ENCODE measurements at places on chromosomes 16 and 17.

DNA sequence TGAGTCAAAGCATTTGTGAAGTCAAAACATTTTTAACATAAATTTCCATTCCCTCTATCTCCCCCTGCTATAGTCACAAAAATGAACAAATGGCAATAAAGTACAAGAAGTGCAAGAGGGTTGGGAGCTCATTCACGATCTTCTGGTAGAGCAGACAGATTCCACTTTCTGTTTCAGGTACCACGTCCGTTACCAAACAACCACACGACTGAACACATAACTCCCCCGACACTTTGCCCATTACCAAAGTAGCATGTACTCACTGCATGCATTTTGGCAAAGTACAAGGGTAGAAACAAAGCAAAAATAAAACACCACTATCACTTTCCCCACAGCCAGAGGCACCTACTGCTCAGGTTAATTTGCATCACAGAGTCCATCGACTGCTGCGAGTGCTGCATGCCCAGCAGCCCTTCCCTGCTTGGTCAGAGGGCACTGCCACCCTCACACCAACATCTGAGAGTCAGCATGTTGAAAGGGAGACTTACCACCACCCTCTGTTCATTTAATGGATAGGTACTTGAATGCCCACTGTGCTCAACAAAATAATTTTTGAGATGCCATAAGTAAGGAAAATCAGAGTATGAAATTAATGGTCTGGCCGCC lies 150.3 kb upstream of the AXIN2 start:
- no peak for DNase-seq

- no peak for DNase-seq
Measured at GRCh38 chr16:24917236-24917635, 71.5 kb downstream of the SLC5A11 start.

DNA sequence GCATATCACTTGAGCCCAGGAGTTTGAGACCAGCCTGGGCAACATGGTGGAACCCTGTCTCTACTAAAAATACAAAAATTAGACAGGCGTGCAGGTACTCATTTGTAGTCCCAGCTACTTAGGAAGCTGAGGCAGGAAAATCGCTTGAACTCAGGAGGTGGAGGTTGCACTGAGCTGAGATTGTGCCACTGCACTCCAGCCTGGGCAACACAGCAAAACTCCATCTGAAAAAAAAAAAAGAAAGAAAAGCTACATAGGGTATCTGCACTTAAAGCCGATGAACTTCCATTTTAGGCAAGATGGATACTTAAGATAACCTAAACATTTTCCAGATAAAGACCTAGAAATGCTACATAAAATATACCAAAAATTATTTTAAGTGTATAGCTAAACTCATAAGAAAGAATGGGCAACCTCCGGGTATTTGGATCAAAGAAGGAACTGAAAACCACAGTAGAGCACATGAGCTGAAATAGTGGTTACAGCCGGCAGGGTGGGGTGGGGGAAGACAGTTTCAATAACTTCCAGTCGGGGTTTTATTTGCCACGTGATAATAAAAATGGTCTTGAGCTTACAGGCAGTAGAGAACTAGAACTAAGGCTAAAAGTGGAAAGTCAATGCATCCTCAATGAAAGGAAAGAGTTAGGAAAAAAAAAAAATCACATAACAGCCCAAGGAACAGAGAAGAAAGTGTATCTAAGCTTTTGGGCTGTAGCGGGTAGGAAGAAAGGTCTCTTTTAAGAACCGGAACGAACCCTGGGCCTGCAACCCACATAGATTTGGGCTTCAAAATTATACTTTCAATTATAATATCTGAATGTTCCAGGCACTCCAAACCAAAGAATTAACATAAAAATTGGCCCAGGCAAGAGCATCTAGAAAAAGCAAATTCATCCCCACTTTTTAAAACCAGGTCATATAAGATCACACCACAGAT lies 53.1 kb downstream of the CFDP1 start:
- DNase-seq: no peak

DNA sequence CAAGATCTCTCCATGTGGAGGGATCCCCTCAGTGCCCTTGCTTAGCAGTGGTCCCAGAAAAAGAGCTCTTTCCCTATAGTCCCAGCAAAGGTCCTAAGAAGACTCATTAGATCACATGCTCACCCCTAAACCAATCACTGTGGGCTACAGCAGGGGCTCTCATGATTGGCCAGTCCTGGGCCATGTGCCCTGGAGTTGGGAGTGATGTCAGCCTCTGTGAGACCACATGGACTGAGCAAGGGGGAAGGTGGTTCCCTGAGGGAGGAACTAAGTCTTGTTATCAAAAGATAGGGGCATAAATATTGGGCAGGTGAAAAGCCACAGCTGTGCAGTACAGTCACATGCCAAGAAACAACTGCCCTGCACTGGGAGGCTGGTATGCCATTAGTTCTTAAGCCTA lies 51.3 kb downstream of the SCNN1B start:
- DNase-seq: no peak

DNA sequence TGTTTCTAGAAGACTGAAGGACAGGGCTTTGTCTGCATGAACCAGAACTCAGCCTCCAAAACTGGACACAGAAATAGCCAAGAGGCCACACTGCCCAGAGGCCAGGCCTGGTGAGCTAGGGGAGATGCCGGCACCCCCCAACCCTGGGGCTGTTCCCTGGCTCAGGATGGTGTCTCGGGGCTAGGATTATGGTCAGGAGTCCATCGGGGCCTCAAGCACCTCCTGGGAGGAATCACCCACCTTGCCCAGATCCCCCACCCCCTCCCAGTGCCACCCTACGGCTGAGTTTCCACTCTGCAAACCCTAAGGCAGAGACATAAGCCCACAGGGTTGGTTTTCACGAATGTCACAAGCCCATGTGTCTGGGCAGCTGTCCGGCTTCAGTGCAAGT lies 37.2 kb downstream of the SLC7A5 start:
- no peak for DNase-seq

GRCh38 chr17:19341641-19342610 lies 20.6 kb downstream of the B9D1 start:
- no peak for DNase-seq

GRCh38 chr16:635573-636205 lies 416 bp downstream of the METTL26 start:
- DNase-seq: no peak

DNA sequence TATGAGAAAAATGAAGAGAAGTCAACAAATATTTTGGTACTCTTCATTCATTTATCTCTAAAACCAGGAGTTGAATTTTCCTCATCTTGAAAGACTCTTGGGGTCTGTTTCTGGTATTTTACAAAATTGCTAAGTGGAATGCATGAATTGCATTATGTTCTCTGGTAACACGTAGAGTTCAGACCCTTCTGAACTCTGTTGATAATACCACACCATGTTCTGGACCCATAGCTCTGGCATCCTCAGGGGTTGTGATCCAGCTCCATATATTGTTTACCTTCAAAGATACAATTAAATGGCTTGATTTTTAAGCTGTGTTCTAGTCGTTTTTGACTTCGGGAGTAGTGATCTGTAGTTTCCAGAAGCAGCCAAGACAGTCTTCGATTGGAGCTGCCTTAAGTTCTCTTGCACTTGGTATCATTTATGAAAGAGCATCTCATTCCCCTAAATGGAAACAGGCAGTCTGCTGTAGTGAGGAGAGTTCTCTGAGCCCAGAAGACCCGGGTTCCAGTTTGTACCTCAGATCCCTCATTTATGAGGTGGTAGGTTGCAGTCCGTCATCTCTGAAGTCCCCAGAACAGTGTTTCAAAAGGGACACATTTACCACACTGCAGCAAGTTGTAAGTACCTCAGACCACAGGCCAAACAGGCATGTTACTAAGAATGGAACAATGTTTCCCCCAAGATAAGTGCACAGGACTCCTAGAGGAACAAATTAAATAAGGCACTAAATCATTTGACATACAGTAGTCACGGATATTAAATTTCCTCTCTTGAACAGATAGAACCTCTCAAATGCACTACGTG lies 9.6 kb downstream of the PSMD7 start:
- DNase-seq: no peak

DNA sequence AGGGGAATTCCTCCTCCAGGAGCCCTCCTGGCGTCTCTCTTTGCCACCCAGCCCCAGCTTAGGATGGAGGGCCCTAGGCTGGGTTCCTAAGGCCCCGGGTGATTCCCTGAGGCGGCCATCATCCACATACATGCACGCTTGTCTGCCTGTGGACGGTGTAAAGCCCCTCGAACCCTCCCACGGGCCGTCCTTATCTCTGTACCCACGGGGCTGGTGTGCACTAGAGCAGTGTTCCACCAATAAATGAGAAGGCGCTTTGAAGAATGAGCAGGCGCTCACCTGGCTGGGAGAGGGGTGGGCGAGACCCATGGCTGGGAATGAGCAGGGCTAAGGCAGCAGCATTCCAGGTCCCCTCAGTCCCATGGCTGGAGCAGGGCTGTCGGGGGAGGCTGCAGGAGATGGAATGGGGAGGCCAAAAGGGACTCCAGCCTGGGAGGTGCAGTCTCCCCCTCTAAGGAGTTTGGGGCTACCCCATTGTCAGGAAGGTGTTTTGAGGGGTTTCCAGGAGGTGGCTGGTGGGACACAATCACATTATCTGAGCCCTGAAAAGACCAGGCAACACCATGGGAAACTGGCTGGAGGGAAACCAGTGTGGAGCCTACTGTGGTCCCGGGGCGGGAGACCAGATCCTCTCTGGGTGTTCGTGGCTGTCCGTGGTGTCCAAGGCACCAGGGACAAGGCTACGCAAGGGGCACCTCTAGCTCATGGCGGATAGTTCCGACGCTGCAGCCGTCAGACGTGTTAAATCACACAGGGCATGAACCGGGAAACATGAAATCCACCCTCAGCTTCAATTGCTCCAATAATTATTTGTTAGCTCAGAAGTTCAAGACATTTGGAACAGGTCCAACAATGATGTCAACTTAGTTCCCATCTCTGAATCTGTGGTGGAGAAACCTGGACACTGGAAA lies 87.5 kb upstream of the DNAH17 start:
- no peak for DNase-seq

GRCh38 chr16:72689851-72690250 lies 358.1 kb downstream of the ZFHX3 start:
- DNase-seq: no peak

GRCh38 chr17:41654678-41655607 lies 30.6 kb upstream of the KRT17 start:
- DNase-seq: no peak

- DNase-seq: no peak
Measured at GRCh38 chr16:3665508-3665907, 11.0 kb downstream of the DNASE1 start.

DNA sequence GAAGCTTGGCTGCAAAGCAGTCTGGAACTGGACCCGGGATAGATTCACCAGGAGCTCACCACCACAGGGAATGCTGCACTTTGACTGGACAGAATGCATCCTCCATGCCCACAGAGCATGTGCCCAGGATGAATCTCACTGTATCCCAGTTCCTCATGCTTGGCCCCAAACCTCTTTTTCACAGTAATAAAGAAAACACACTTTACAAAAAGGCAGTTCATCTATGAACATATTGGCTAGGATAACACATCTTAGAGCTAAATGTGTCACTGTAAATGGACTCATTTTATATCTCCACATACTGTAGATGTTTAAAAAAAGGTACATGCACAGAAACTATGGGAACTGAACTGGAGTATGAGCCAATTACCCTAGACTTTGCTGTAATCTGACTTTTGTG lies 266.9 kb downstream of the TOX3 start:
- no peak for DNase-seq

- no peak for DNase-seq
Measured at GRCh38 chr16:25691519-25692091, at the start of gene HS3ST4. Gene HS3ST4 (plus strand): TSS chr16:25691959.

- DNase-seq: no peak
Measured at GRCh38 chr17:80395402-80396151, 19.4 kb upstream of the ENDOV start.

DNA sequence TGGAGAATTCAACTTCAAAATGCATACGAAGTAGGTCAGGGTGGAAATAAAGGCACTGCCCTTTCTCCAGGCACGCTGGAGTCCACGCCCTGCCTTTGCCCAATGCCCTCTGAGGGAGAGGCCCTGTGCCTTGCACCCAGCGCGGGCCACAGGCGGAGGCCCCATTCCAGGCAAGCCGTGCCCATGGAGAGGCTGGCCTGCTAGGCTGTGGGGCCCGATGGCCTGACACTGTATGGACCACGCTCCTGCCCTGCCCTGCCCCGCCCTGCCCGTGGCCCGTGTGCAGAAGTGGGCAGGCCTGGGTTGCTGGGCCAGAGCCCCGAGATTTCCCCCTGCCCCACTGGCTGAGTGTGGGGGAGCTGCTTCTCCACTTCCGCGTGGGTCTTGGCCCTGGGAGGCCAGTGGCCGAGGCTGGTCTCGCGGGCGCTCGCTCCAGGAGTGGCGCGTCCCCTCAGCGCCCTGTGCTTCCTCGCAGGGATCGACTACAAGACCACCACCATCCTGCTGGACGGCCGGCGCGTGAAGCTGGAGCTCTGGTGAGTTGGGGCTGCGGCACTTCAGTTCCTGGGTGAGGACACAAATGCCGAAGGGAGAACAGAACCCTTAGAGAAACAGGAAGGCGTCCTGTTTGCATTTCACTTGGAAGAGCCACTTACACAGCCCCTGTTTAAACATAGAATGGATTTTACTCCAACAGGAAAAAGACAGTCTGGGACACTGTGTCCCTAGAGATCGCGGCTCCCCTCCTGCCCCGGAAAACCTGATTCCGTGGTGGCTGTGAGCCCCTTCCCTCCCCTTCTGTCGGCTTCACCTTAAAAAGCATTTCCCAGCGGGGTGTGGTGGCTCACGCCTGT lies 13.8 kb upstream of the WFIKKN1 start:
- no peak for DNase-seq

GRCh38 chr16:84818989-84819643 lies 669 bp upstream of the CRISPLD2 start:
- DNase-seq: no peak

GRCh38 chr17:31320241-31320640 lies 1.2 kb downstream of the EVI2A start:
- no peak for DNase-seq

- peak; percentile 44 for DNase-seq
Measured at GRCh38 chr16:56643080-56643778, 4.8 kb downstream of the MT1A start.

Data from stimulated activated CD4-positive, alpha-beta T cell treated with anti-CD3 and anti-CD28 coated beads, TNF-alpha, amount 100 ng/mL, for 1 hour (primary cell).